ENCODE measurements at places on chromosomes 4 and X.

DNA sequence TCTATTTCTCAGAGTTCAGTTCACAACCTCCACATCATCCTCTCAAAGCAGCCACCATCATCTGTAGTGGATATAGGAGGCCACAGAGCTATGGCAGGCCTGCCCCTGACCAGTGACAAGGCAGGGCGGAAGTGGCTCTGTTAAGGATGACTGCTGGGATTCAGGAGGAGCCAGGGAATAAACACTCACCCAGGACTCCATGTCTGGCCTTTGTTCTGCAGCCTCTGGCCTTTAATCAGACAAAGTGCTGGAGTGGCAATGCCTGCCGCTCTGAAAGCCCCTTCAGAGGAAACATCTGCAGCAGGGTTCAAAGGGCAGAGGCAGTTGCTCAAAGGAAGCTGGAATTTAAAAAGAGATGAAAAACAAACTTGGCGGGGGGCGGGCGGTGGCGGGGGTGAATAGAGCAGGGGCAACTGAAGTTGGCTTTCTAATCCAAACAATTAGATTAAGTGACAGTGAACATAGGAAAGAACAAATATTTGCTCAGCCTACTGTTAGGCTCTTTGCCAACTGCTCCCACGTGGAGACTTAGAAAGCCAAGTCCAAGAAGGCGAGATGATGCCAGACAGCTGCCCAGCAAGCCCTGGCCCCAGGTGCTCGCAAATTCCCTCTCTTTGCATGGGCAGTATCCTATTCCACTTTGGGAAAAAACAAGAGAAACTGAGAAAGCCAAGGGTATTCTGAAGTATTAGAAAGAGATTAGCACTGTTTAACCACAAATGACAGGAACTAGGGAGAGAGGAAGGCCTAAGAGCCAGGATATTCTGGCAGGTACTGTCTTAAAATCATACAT, 5.5 kb downstream of the MPP1 start:
- no peak for DNase-seq

DNA sequence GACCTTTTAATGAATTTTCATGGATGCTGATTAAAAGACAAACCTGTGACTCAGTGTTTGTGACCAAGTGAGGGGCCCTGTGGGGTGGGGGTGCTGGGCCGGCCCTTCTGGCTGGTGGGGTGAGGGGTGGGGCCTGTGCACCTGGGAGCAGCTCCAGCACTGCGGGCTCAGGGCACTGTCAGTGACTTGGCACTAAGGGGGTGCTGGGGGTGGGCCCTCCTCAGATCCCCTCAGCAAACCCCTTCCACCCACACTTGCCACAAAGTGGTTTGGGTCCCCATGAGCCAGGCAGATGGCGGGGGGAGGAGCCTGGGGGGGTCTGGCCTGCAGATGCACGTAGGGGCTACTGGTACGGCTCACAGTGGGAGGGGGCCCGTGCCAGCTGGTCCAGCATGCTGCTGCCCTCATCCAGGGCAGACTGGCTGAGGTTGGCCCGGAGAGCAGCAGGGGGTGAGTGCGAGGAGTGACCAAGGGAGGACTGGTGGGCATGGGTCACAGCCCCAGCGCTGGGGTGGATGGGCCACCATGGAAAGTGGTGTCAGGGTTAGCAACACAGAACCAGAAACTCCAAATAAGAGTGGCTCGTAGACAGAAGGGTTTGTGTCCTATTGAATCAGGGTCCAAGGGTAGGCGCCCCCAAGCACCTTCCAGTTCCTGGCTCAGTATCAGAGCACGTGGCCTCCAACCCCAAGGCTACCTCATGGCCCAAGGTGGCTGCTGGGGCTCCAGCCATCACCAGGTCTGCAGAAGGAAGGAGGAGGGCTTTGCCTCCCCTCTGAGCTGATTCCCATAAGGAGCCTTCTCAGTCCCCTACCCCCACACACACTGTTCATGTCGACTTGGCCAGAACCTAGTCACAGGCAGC, 10.1 kb downstream of the NKX1-1 start:
- DNase-seq = no peak

DNA sequence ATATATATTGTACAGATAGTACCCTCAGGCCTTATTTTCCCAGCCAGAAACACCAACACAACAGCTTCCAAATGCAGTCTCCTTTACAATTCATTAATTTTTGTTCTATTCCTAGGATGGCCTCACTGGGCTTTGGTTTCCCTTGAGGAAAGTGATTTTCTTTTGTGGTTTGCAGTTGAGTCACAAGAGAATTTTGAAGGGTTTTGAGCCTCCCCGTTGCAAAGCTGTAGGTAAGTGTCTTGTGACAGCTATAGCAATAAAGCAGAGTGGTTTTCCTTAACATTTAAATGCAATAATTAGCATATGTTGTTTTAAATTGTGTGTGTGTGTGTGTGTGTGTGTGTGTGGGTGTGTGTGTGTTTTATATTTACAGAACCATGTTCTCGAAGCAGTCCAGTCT, 54.1 kb upstream of the WDR17 start:
- no peak for DNase-seq

DNA sequence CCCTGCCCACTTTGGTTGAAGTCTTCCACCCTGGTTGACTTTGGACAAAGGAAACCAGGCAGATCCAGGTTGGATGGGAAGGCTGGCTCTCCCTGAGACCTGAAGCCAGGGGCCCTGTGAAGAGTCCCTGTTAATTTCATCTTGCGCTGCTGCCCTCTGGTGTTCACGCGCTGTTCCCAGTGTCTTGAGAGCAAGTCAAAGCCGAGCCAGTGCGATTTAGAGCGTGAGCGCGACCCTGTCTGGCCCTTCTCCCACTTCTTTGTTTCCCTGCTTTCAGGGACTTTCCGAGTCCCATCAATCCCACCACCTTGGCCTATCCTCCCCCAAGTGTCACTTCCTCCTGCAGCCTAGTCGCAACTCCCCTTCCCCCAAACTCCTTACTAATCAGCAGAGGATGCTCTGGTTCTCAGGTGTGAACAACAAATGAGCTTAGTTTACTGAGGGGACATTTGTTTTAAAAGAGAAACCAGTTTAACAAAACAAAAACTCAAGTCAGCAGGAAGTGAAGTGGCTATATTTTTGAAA, 25.8 kb upstream of the CHRNA9 start:
- peak; percentile 83 for DNase-seq

DNA sequence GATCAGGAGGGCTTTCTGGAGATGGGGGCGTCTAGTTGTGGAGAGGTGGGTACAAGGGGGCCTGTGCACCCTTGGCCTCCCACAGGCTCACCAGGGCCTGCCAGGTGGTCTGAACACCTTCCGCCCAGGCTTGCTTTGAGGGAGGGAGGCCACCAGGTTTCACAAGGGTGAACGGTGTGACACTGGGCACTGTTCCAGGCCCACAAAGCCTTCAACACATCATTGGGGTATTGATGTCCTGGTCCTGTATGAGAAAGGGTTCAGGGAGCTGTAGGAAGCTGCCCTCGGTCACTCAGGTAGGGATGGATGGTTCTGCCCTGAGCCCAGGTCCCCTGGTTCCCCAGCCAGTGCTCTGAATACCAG, 6.0 kb downstream of the HTRA3 start:
- no peak for DNase-seq

DNA sequence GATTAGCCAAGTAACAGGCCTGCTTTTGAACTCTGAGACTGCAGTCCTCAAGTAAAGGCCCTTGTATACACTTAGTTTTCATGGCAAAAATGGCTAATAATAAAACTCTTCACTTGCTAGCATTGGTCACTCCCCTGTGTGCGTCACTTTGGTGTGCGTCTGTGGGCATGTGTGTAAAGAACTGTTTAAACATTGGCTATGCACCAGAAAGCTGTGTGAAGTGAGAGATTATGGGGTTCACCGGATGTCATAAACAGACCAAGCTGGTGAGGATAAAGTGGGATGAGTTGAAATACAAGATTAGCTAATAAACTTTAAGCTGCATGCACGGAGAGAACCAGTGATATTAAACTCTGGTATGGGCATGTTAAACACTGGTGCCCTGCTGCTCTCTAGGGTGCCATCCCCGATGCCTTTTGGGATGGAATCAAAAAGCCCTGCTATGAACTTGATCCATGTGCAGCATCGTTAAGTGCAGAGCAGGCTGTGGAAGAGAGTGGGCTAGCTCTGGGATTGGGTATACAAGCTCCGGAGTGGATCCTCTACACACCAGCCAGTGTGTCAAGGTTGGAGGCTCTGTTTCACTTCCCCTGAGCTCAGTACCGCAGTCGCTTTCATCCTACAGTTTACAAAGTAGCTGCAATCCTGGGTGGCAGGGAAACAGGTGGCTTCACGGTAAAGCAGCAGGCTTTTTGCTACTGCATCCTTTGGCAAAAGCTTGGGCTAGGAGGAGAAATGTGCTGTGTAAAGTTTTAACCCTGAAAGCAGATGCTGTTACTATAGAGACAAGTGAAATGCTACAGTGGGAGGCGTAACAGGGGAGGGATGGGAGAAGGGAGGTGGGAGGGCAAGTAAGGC, 108.3 kb upstream of the SLC4A4 start:
- DNase-seq = no peak

DNA sequence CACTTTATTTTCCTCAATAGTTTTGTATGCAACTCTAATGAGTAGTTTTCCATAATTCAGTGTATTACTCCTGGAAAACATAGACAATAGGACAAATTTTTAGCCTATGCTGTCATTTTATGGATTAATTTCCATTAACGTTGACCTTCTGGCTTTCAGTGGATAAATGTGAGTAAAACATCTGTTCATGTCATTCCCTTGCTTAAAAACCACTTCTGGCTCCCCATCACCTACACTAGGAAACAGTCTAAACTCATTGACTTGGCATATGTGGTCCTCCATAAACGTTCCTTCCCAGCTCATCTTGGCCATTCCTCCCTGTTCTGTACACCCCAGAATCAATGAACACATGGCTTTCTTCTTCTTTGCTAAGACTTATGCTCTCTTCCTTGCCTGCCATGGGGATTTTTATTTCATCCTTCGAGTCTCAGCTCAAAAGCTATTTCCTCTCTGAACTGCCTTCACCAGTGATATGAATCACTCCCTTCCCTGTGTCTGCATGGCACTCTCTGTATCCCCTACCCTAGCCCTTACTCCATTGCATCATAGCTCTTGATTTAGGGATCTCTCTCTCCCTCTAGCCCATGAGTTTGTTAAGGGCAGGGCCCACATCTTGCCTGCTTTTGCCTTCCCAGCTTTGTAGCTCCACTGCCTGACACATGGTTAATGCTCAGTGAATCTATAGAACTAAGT, 34.8 kb downstream of the DOCK11 start:
- no peak for DNase-seq

- DNase-seq = no peak
These were observed 167.4 kb downstream of the GABRB1 start for GRCh38 chr4:47198791-47199190.

GRCh38 chrX:54495814-54496516, at the start of gene FGD1:
TSS of gene FGD1 (minus strand) at chrX:54496234. CDS start at chrX:54495432, 802 bp downstream.
- peak; percentile 42 for DNase-seq
